Daoy (cell line): ENCODE measurements at places on chromosomes 2 and 18. TPM values are rescaled to one million over a fixed set of nuclear protein-coding genes. Genes with fewer than 3 reads are reported as not detected.

PARD3B gene
- total RNA-seq = 0.63 and 1.3 TPM in 2 replicates

DTNA gene
- total RNA-seq = 12.1 and 14.3 TPM in 2 replicates

MAP3K19 gene
- total RNA-seq = not detected in 2 replicates

ALPI gene
- not detected in 2 replicates for total RNA-seq

CCDC138 gene
- total RNA-seq = 28.1 and 31.3 TPM in 2 replicates

CPLX4 gene
- total RNA-seq = not detected in 2 replicates

MRO gene
- total RNA-seq = not detected in 2 replicates

RAMP1 gene
- 12.9 and 13.4 TPM in 2 replicates for total RNA-seq

VIT gene
- not detected in 2 replicates for total RNA-seq

CIDEA gene
- total RNA-seq = not detected in 2 replicates

PRSS56 gene
- total RNA-seq = not detected in 2 replicates

MARS2 gene
- total RNA-seq = 7.7 and 8.5 TPM in 2 replicates

POTEF gene
- 4.0 and 5.4 TPM in 2 replicates for total RNA-seq

CLASP1 gene
- total RNA-seq = 13.6 and 21.2 TPM in 2 replicates

HNMT gene
- 1.6 and 7.1 TPM in 2 replicates for total RNA-seq

ARHGAP15 gene
- total RNA-seq = 0.51 and 1.4 TPM in 2 replicates

OTOS gene
- total RNA-seq = 0.34 TPM in 1 of 2 replicates, not detected in the other
